Stimulated activated naive CD4-positive, alpha-beta T cell (primary cell): ENCODE measurements at places on chromosomes 5 and 9.

GRCh38 chr9:31702957-31703356, 681.5 kb upstream of the ACO1 start:
- no peak for DNase-seq

DNA sequence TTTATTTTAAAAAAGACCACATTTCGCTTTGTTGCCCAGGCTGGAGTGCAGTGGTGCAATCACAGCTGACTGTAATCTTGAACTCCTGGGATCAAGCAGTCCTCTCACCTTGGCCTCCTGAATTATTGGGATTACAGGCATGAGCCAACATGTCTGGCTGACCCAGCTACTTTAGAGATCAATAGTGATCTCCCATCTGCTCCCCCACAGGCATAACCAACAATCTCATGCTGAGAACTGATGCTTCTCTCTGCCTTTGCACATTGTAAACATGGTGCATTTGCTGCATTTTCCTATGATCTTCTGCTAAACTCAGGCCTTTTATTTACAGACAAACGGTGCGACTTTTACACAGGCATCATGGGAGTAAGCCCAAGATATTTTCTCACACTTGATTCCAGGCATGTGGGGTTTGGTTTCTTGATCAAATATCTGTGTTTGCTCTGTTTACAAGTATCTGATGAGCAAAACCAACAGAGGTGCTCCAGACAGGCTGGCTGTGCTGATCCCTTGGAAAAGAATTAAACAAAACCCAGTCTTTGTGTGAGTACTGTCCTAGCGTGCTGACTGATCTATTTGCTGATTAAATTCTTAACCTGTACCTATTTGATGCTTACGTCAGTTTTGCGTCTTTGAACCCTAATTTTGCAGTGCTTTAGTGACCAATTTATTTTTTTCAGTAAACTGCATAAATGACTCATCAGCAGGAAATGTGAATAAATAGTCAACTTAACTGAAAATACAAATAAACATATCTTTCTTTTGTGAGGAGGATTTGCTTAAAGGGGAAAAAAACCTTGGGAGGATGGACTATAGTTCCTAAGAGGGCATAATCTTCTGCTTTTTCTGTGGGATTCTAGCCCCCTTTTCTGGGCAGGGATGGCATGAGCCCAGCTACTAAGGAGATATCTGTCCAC, 191.7 kb upstream of the NR3C1 start:
- DNase-seq, result no peak

DNA sequence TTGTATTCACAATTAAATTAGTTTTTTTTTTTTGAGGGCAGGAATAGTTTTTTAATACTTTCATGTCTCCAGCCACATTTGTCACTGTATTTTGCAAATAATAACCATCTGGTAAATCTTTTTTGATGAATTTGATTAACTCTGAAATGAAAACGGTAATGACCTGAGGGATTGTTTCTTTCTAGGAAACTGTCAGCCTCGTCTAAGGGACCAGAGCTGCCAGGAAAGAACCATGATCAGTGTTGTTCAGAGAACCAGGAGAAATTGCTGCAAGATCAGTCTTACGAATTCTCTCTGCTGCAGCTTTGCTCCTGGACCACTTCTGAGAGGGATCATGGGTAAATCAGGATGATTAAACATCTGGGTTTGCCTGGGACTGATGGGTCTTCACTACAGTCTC, 114.5 kb upstream of the TAF11L2 start:
- DNase-seq, result no peak

- no peak for DNase-seq
Measured at GRCh38 chr9:133705576-133705975, 32.6 kb downstream of the SARDH start.

- no peak for DNase-seq
Measured at GRCh38 chr5:2475902-2476301, 275.6 kb downstream of the IRX2 start.

- DNase-seq, result no peak
Measured at GRCh38 chr5:120706877-120707276, 242.8 kb downstream of the PRR16 start.

- no peak for DNase-seq
Measured at GRCh38 chr9:92064711-92065110, 50.5 kb downstream of the SPTLC1 start.

DNA sequence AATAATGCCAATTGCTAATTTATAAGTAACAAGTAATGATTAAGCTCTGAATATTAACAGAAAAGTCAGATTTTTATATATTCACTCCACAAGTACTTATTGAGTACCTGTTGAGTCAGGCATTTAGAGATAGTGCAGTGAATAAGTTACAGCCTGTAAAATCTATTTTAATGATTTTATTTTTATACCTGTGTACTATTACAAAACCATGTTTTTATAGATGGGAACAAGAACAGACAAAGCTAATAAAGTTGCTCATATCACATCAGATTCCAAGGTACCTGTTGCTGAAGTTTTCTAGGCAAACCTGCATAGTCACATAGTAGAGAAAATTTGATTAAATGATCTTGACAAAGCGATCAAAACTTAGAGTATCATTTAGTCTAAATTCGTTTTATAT, 623.7 kb downstream of the EFNA5 start:
- DNase-seq, result no peak

DNA sequence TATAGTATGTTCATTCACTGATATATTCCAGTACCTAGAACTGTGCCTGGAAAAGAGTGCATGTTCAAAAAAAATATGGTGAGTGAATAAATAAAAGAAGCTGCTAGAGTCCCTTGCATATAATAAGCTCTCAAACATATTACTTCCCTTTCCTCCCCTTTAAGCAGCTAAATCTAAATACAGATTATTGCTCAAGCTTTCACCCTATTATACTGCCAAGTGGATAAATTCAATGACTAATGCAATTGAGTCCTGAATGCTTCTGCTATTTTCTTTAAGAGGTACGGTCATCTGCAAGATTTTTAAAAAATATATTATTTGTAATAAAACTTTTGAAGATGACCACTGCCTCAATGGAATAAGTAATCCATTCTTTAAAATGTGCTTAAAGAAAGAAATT, 248.4 kb downstream of the PLK2 start:
- no peak for DNase-seq

DNA sequence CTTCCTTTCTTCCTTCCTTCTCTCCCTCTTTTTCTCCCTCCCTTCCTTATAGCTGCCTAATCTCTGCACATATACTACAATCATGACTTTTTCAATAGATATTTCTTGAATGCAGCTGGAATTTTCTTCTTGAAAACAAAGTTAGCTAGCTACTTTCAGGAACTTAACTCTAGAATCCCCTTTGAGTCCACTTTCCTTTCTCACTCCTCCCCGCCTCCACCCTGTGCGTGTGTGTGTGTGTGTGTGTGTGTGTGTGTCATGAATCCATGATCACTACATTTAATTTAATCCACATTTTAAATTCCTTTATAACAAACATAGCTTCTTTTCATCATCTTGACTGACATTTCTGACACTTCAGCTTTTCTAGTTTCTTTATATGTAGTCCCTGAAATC, 167.5 kb upstream of the KLF9 start:
- no peak for DNase-seq

GRCh38 chr5:142824391-142824790, 54.2 kb downstream of the ARHGAP26 start:
- no peak for DNase-seq

DNA sequence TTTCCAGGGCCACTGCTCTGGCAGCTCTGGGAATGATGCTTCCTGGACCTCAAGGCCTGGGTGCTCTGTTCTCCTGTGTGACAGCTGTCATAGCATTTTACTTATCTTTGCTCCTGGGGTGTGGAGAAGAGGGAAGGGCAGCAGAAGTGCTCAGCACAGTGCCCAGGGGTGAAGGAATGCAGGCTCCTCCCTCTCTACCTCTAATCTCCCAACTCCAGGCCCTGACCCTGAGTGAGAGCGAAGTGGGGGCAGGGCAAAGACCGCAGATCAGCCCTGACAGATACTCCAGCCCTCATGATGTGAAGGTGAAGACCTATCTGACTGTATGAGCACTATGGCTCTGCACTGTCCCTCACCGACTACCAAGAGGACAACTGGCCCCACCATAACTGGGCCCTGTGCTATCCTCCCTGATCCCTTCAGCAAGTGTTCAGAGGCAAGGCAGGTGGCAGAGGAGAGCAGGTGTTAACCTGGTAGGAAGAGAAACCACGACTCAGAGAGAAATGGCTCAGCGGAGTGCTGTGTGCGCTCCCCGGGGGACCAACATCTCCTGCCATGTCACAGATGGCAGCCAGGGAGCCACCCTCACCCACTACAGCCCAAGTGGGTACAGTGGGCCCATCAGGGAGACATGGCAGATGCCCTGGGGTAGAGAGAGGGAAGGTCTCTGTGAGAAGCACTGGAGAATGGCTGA, 16.8 kb downstream of the ACSL6 start:
- no peak for DNase-seq

GRCh38 chr5:37721447-37721871, 118.4 kb downstream of the GDNF start:
- DNase-seq, result no peak

DNA sequence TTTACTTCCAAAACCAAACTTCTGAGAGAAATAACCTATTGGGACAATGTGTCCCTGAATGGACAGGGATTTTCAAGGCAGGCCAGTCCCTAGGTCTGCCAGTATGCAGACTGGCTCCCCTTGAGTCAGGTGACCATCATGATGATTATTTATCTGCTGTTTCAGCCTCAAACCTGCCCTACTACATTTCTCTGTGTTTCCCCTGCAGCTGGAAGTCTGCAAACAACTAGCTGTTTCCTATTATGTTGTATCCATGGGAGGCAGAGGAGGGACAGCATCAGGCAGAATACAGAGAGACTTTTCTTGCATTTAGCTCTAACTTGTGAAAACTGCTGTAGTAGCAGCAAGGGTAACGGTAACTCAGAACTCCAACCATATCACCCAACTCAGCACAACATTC, 36.2 kb upstream of the IFNK start:
- DNase-seq, result no peak

DNA sequence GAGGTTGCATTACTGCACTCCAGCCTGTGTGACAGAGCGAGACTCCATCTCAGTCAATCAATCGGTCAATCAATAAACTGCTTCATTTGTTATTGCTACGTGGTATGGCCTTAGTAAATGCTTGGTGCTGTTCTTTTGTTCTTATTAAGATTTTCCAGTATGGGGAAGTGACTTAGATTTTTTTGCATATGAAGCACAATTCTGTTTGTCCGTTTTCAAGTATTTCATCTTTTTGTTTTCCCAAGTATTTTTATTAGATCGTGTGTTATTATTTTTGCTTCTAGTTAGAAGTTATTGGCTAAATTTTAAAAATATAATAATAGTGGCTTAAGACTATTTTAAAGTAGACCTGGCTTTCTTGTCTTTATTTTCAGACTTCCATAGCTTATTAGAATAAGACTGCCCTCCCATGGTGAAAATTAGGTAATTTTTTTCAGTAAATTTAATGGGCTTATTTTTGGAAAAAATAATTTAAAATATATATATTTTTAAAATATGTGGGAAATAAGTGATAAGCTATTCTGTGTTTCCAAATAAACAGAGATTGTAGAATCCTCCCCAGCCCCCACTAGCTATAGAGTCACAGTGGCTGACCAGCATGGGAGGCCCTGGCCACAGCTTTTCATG, 14.7 kb upstream of the OMD start:
- no peak for DNase-seq

DNA sequence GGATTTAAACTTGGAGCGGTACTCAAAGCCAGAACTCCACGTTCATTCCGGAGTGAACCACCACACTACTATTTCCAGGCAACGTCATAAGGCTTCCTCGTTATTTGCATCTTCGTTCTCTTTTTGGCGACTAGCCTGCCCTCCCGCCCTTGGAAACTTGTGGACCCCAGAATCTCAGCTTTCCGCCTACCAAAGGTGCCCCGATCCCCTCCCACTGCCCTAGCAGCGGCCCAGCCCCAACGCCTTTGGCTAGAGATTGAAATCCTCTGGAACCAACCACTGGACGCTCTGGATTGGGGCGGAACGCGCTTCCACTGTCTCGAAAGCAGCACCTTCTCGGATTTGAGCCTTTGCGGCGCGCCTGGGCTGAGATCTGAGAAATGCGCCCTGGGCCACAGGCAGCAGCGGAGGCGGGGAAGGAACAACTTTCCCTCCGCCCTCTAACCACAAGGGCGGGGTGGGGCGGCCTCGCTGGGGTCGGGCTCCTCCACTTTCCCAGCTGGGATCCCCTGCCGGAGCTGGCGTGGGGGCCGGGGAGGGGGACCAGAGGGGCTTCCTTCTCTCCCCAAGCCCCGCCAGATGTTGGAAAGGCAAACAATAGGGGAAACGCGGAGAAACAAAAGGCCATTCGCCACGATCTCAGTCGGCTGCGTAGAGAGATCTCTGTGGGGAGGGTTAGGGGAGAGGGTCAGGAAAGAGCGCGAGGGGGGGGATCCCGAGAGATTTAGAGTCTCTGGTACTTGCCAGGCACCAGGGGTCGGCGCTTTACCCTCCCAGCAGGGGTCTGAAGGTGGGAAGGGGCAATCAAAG, 1.3 kb downstream of the MOB3B start:
- DNase-seq, result no peak

DNA sequence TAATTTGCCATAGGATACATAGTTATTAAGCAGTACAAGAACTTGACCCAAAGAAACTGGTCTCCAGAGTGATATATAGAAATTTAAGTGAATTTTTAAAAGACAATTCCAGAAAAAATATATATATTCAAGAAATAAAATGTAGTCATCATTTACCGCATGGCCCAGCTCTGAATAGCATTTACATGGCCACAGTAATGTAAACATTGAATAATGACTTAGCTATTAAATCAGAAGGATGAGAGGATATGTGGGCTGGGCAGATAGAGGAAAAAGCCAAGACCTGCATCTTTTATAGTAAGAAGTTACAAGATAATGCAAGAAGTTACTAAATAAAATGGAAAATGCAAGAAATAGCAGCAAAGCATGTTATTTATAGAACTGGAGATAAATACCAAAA, 405.2 kb upstream of the WWC1 start:
- DNase-seq, result no peak

DNA sequence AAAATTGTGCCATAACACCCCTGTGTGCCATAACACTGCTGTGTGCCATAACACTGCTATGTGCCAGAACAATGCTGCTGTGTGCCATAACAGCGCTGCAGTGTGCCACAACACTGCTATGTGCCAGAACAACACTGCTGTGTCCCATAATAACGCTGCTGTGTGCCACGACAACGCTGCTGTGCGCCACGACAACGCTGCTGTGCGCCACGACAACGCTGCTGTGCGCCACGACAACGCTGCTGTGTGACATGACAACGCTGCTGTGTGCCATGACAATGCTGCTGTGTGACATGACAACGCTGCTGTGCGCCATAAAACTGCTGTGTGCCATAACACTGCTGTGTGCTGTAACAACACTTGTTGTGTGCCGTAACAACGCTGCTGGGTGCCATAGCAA, 25.9 kb downstream of the CFAP90 start:
- no peak for DNase-seq

- peak; percentile 58 for DNase-seq
Measured at GRCh38 chr5:43039471-43040286, 440 bp downstream of the ANXA2R start.
